ENCODE measurements at places on chromosomes 5 and 9.

GRCh38 chr5:168014433-168015123, 276.9 kb upstream of the WWC1 start:
- DNase-seq: no peak

DNA sequence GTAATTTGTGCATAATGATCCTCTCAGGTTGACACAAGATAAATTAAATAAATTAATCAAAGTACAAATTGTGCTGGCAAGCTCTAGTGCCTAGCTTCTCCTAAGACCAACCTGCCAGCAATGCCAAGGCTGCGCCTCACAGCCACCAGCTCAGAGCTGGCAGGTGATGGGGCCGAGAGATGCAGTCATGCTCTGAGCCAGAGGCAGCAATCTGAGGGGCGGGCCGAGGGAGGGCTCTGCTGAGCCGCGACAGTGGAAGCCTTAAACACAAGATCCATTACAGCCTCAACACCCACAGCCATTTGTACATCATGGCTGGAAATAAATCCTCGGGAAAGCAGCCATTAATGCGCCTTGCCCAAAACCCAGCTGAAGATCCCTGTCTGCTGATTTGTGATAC, 20.3 kb downstream of the MED27 start:
- DNase-seq: no peak

- DNase-seq: no peak
Measured at GRCh38 chr5:10102706-10103497, 146.8 kb downstream of the ATPSCKMT start.

- DNase-seq: no peak
Measured at GRCh38 chr9:127005770-127006314, 91.3 kb downstream of the RALGPS1 start.

DNA sequence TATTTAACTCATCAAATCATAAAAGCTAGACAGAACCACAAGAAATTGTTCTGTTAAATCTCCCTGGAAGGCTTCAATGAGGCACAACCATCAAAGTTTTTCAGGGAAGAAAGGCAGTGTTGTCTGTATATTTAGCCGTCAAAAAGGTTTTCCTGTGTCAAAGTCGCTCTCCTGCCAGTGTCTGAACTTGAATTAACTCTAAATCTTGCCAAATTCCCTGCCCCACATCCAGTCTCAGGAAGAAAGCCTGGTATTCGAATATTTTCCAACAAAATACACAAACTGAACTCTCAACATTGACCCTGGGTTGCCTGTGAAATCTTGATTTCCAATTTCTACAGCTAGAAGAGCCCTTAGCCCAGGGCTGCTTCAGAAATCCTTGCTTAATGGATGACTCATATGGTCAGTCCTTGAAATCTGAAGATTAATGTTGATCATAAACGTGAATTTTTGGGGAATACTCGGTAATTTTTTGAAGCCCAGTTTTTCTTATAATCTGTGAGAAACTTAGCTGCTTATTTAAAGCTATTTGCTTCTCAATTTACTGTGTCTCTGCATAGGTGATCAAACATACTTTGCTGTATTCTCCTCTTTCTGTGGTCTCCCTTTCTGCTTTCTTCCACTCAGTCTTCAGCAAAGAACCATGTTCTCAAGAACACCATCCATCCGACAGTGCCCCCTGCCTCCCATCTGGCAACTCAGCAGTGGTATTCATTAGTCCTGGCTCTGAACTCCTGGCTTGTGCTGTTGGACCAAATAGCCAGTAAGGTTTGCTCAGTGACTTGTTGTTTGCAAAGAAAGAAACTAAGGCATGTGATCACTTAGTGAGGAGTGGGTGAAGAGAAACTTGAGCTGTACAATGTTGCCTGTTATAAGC, 58.9 kb downstream of the NREP start:
- no peak for DNase-seq

DNA sequence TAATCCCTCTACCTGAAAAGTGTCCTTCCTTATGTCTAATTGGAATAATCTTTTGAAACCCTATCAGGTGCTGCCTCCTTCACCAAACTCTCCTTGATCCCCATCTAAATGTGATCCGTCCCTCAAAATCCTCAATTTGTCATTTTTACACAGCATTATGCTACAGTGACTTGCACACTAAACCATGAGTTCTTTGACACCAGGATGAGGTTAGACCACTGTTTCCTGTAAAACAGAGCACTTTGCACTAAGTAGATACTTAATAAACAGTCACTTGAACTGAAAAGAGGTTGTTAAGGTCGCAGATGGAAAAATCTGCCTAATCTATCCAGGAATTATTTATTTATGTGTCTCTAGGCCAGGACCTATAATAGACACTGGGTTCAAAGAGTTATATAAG, 44.2 kb upstream of the TLX3 start:
- DNase-seq: no peak

GRCh38 chr5:32709750-32710549, 1.2 kb upstream of the NPR3 start:
- DNase-seq: peak; percentile 47

DNA sequence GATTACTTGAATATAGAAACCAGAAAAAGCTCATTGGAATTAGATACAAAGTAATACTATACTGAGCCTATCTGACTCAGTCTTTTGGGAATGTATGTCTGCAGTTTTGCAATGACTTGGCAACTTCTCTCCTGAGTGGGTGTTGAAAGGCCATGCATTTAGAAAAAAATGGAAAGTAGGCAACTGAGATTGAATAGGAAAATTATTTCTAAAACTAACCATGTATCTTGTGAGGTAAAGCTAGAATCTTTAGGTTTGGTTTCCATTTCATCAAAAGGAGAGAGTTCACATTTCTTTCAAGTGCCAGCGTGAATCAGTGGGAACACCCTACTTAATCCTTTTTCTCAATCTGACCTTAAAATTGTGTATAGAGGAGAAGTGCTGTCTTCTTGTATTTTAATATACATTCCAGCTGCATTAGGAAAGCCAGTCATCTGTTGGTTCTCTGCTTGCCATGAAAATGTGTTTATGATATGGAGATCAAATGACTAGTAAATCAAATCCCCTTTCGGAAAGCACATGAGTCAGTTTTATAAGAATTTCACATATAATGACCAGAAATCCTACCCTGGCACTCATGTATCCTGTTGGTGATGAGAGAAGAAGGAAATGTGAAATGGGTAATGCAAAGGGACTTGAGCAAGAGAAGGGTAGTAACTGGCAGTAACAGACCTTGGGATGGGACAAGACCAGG, 30.4 kb downstream of the NFX1 start:
- no peak for DNase-seq

DNA sequence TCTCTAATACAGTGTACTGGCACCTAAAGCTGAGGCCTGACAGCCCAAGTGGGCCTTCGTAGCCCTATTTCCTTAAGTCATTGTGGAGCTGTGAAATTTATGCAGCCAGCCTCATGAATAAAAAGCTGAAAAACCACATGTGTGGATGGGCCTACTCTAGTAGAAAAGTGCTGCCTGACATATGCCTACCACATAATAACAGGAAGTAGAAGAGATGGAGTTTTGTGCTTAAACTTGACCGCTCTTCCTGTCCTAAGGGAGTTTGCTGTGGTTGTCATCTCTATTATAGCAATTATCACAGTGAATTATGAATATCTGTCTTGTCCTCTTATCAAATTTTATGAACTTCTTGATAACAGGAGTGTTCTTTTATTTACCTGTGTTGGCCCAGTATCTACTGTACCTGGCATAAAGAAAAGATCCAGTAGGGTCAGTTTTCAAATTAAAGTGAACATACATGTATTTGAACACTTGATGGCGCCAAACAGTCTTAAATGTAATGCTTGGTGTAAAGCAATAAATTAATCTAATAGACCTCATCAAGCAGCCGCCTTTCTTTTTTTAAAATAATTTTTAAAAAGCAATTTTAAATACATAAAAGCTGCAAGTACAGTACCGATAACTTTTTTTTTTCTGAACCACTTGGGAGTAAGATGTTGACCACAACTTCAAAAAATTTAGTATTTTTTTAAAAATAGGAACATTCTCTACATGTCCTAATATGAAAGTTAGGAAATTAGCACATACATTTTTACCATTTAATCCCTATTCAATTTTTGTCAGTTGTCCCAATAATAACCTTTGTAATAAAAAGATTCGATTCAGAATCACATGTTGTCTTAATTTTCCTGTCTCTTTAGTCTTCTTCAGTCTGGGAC, 51.0 kb downstream of the FKTN start:
- peak; percentile 38 for DNase-seq

DNA sequence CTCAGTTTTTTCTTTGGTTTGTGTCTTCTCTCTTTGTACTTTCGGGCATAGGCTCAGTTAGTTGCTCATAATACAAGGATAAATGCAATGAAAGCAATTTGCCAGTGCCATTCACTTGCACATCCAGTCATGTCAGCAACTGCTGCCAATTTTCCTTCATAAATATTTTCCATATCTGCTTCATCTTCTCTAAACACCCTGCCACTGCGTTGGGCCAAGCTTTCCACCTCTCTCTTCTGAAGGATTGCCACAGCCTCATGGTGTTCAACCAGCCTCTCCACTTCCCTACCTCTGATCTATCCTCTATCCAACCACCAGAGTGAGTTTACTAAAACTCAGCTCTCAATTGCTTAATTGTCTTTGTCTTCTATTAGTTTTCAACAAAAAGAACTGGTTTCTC, 192.5 kb upstream of the ZNF462 start:
- no peak for DNase-seq

GRCh38 chr5:134975843-134976242, 8.1 kb downstream of the CATSPER3 start:
- no peak for DNase-seq

All from SHP77 (cell line).